OCI-LY7 (cell line): ENCODE measurements at places on chromosomes 7 and 10.
A peak's percentile ranks its signal among the peaks of the same experiment; 100 is the strongest.

DNA sequence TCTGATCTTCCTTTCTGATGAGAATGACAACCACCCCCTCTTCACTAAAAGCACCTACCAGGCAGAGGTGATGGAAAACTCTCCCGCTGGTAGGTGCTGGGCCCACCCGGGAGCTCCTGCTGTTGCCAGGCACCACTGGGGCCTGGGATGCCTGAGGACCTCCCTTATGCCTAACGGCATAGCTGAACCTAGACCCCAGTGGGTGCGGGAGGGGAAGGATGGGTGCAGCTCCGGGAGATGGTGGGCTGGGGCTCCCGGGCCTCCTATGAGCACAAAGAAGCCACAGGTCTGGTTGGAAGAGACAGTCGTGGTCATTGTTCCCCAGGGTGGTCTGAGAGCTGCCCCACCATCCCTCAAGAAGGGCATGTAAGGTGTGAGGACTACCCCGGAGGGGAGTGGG lies 15.6 kb upstream of the VSIR start:
- no peak for DNase-seq

- DNase-seq = no peak
Observed at GRCh38 chr10:85666987-85667386, 699.6 kb downstream of the GRID1 start.

GRCh38 chr10:44043646-44044375 lies 341.1 kb downstream of the CXCL12 start:
- no peak for DNase-seq

DNA sequence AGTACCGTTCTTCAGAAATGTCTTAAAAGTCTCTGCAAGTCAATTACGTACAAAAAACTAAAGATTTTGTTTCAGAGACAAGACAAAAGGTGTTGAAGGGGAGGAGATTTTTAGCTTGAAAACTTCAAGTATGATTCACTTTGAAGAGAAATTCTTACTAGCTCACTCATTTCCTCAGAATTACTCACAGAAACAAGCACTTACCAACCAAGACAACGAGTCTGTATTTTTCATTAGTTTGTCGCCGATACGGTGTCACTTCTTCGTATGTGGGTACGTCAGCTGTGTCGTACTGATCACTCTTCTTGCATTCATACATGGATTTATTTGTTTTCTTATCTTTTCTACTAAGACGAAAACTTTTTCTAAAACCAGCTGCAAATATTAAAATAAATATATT lies 90.6 kb upstream of the ODAD2 start:
- no peak for DNase-seq

DNA sequence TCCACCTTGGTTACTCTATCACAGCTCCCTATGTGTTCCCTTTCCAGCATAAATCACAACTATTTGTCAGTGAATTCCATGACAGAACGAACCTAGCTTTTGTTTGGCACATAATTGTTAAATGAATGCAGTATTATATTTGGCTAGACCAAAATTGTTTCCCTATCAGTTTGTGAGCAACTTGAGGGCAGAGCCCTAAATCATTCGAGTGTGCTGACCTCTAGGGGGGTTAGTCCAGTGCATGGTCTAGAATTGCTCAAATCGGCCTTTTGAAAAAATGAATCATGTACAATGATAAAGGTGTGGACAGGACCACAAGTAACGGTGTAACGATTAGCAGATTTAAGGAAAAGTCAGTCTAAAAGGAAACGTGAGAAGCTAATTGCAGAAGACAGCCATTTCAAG lies 475 bp upstream of the NRBF2 start:
- no peak for DNase-seq

DNA sequence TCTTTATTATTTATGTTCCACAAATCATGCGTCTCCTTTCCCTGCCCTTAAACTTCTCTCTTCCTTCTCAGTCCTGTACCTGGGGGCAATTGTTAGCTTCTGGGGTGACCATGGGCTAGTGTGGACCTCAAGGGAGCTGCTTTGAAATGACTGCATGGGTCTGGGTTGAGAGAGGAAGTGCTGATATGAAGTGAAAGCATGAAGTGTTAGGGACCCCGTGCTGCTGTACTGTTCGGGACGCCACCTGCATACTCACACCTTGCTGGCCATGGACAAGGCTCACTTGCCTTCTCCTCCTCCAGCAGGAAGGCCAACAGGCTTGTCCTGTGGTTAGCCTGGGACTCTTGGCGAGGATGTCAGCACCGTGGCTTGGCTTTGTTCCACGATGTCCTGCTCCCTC lies 56.7 kb downstream of the MTPN start:
- no peak for DNase-seq

GRCh38 chr10:44116474-44116873 lies 268.4 kb downstream of the CXCL12 start:
- DNase-seq = no peak

DNA sequence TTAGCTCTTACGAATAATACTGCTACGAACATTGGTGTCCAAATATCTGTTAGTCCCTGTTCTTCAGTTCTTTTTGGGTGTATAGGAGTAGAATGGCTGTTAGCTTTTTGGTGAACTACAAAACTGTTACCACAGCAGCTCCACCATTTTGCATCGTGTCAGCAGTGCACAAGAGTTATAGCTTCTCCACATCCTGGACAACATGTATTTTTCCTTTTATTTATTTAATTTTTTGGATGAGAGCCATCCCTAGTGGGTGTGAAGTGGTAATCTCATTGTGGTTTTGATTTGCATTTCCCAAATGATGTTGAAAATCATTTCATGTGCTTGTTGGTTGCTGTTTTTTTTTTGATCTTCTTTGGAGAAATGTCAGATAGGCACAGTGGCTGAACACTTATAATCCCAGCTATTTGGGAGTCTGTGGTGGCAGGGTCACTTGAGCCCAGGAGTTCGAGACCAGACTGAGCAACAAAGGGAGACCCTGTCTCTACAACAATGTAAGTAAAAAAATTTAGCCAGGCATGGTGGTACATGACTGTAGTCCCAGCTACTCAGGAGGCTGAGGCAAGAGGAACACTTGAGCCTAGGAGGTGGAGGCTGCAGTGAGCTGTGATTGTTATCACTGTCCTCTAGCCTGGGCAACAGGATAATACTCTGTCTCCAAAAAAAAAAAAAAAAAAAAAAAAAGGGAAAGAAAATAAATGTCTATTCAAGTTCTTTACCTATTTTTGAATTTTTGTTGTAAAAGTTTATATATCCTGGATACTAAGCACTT lies 31.7 kb downstream of the TRIM24 start:
- no peak for DNase-seq

DNA sequence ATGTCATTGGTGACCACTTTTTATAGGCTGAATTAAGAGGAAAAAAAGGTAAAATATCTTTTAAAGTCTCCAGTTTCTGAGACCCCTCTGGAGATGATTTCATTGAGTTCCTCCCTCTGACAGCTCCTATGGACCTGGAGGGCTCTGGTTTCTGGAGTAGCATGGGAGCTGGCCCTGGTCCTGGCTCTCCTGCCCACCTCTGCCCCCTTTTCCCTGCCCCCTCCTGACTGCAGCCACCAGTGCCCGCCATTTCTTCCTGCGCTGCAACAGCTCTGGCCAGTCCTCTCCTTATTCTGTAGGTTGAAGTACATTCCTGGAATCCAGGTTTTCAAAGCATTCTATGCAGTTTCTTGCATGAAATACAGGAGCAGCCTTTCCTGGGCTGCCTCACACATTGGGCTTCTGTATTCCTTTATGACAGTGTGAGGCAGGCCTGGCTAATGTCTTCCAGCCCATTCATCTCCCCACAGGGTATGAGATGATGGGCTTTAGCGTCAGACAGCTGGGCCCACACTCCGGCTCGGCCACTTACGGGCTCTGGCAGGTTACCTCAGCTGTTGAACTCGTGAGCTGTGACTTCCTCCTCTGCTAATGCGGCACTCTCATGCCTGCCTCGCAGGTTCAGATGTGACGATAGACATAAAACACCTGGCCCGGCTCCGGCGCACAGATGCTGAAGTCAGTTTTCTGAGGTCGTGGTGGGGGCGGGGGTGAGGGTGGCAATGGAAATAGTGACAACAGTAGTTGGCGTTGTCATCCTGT lies 101.7 kb downstream of the MGMT start:
- DNase-seq = peak; percentile 27

GRCh38 chr7:8939446-8939845 lies 506.0 kb downstream of the NXPH1 start:
- DNase-seq = no peak

- DNase-seq = no peak
Observed at GRCh38 chr10:113015201-113015600, 65.2 kb downstream of the TCF7L2 start.

DNA sequence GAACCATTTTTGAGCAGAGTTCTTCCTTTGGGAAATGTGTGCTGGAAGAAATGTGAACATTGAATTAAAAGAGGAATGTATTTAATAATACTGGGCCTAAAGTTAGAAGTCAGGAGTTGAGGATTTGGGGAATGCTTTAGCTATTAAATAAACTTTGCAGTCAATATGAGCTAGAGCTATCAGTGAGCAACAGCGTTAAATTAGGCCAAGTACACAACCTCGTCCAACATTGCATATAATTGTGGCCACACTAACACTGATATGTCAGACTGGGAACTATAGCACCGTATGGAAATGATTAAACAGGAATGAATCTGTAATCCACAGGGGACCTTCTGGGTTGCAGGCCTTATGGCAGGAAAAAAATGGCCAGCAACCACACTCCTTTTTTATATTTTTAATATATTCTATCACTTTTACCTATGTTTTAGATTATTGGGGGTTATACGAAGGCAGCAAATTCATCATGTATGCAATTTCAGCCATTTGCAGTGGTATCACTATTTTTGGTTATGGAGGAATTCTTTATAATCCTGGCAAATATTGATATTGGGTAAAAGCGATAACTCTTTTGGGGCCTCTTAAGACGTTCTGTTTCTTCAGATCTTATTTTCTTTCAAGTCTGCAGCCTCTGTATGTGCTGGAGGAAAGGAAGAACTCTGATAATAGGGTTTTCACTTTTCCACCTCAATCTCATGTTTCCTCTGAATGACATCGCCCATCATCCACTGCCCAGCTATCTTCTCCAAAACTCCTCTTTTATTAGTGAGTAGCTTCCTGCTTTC lies 236.3 kb upstream of the PLXDC2 start:
- DNase-seq = no peak

- DNase-seq = peak; percentile 35
Observed at GRCh38 chr10:86523348-86523747, 1.8 kb upstream of the WAPL start.

DNA sequence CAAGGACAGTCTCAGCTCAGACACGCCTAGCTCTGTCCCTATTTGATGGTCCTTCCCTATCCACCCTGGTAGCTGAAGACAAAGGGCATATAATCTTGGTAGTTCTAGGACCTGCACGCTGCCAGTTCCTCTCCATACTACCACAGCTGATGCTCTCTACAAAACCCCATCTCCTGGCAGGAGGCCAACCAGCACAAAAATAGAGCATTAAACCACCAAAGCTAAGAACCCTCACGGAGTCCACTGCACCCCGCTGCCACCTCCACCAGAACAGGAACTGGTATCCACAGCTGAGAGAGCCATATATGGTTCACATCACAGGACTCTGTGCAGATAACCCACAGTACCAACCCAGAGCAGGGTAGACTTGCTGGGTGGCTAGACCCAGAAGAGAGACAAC lies 299.4 kb downstream of the LRRTM3 start:
- DNase-seq = no peak

DNA sequence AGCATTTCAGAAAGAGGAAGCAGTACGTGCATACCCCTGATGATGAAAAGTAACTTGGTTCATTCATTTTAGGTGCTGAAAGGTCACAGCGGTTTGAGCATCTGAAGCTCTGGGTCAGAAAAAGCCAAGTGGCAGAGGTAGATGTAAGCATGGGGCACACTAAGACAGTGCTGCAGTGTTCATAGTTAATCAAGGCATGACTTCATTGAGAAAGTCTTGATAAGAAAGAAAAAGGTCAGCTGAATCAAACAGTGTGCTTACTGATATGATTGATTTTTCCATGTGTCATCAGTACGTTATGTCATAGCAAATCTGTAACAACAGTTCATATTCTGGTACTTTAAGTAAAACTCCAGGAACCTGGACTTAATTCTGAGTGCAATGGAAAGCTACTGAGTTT lies 107.7 kb upstream of the PCLO start:
- no peak for DNase-seq

DNA sequence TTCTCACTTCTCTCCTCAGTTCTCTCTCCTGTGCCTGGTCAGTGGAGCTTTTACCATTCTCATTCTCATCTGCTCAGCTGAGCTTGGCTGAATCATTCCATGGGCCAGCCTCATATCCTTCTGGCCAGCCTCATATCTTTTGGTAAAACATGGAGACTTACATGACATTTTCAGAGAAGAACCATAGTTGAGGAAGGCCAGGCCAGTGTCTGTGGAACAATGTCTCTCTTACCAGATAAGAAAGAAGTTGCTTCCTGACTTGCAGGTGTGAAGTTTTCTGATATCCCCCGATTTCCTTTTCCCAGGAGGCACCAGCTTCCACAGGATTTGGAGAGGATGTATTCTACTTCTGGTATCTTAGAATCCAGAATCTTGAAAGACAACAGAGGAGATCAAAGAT lies 24.7 kb downstream of the ST7 start:
- no peak for DNase-seq

- DNase-seq = no peak
Observed at GRCh38 chr10:131532291-131532690, 220.8 kb upstream of the TCERG1L start.

DNA sequence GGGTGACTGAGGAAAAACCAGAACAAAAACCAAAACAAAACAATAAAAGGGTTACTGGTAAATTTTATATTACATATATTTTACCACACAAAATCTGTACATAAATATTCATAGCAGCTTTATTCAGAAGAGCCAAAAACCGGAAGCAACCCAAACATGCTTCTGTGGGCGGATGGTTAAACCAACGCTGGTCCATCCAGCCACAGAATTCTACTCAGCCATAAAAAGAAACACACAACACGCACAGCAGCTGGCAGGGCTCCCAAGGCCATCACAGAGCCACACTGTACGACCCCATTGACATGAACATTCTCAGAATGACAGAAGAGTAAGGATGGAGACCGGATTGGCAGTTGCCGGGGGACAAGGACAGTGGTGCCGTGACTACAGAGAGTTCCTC lies 83.6 kb downstream of the PROSER2 start:
- DNase-seq = no peak

DNA sequence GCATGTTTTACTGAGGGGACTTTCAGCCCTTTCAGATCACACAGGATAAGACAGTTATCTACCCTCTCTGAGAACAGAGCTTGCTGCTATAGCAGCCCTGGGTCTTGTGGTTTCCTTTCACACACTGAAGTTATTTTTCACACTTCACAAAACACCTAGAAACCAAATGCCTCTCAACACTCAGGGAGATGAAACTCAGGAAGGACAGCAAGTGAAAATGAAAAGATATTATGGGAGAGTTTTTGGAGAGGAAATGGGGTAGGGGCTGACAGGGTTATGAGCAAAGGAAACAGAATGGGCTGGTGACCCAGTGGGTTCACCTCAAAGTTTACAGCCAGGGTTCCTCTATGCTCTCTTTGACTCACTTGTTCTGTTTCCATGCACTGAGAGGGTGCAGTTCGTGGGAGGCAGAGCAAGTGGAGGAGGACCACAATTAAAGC lies 17.0 kb upstream of the GIMAP2 start:
- DNase-seq = no peak

- DNase-seq = no peak
Observed at GRCh38 chr7:73573276-73573675, 5.1 kb downstream of the TBL2 start.

- no peak for DNase-seq
Observed at GRCh38 chr7:50538478-50538877, 26.7 kb downstream of the DDC start.
